ENCODE measurements at places on chromosomes 1 and 21. TPM values are rescaled to one million over a fixed set of nuclear protein-coding genes. Genes with fewer than 3 reads are reported as not detected.
A peak's percentile ranks its signal among the peaks of the same experiment; 100 is the strongest.

DNA sequence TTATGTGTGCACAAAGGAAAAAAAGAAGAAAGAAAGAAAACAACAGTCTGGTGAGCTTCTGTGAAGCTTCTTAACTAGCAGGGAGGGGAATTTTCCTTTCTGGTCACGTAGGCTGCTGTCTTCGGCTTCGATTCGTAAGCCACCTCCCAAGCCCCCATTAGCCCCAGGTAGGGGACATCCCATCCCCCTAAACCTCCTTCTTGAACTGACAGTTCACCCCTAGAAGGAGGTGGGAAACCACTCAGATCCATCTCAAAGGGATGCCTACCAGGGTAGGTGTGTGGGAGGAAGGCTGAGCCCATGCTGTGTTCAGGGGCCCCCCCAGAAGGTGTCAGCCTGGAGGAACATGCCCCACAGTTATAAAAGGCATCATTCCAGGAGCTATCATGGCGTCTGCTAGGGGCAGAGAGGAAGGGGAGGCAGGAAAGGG is 25.8 kb downstream of the CD247 start:
- peak overlapping the region; percentile 91 for H3K27ac ChIP-seq
- no peaks in the 10 kb centered on the region for H3K27me3 ChIP-seq
- H3K4me3 ChIP-seq: no peak overlapping the region
- no peak for DNase-seq

DNA sequence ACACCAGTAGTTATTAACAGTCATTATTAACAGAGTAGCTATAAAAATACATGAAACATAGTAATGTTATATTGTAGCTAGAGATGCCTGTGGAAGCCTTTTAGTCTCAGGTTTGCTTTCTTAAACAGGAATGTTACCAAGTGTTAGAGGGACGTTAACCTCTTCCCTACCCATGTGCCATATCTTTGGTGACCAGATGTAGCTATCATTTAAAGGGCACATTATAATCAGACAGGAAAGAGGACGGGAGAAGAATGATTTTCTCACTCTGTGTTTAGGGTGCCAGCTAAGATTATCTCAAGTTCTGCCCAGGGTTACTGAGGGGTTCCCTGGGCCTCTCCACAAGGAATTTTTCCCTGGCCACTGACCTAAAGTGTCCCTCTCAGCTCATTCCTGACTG is 20.9 kb upstream of the UBL4B start:
- H3K4me1 ChIP-seq: peaks cover 17% of the 10 kb centered on the region
- H3K4me3 ChIP-seq: no peak overlapping the region
- DNase-seq: no peak
- no peak overlapping the region for H3K27ac ChIP-seq

- peak overlapping the region; percentile 97 for H3K4me3 ChIP-seq
- H3K36me3 ChIP-seq: peaks cover 9% of the 10 kb centered on the region
- no peak overlapping the region for H3K27ac ChIP-seq
- peaks cover 66% of the 10 kb centered on the region for H3K4me1 ChIP-seq
- no peak for DNase-seq
Measured at GRCh38 chr1:226405411-226405988, 2.4 kb downstream of the PARP1 start.

DNA sequence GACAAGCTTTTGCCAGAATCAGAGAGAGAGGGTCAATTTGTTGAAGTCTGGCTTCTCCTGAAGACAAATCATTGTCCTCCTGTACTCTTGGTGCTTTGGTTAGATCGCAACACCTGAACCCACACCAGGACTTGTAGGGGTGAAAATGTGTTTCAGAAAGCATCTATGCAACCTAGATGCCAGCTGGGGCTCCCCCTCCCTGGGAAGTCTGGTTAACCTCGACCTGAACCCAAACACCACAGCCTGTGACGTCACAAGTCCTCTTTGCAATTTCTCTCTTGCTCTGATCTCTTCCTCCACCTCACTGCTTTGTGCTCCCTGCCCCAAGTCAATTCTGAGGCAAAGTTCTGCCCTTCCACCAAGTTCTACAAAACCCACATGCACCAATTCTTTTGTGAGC is 42.8 kb upstream of the USP24 start:
- H3K27me3 ChIP-seq: no peaks in the 10 kb centered on the region
- no peaks in the 10 kb centered on the region for H3K4me1 ChIP-seq
- no peak for DNase-seq

DNA sequence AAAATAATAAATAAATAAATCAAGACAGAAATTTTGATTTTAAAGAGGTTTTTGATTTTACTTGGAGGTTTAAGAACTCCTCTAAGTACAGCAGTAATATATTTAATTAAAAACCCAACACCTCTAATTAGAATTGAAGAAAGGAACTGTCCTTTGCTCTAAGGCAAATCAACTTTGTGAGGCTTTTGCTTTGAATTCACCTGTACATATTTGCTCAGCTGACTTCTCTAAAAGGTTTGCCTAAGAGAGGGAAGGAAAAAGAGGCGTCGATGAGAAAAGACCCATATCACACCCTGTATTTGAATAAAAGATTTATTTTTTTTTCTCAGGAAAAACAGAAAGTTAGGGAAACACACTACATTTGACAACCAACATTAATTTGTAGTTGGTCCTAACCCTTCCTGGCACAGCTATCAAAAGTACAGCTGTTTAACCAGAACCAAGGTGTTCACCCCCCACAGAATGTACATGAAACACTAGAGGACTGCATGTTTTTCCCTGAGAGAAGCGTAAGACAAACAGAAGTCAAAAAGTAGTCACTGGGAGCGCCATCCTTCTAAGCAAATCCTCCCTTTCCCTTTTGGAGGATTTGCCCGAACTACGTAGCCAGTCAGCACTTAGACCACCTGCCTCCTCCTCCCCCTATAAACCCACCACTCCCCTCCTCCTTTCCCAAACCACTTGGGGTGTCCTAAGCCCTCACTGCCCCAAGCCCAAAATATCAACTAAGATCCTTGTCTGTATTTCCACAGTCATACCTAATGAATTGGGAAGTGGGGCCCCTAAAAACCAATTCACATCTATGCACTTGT is 4.9 kb downstream of the MCL1 start:
- peak overlapping the region; percentile 98 for H3K4me3 ChIP-seq
- H3K36me3 ChIP-seq: peaks cover 52% of the 10 kb centered on the region
- peaks cover 56% of the 10 kb centered on the region for H3K4me1 ChIP-seq
- no peak overlapping the region for H3K27ac ChIP-seq

GRCh38 chr1:87330885-87331364 is 2.2 kb downstream of the LMO4 start:
- H3K27me3 ChIP-seq: no peaks in the 10 kb centered on the region
- DNase-seq: no peak
- H3K27ac ChIP-seq: peak overlapping the region; percentile 98
- peak overlapping the region; percentile 97 for H3K4me3 ChIP-seq
- H3K36me3 ChIP-seq: peaks cover 9% of the 10 kb centered on the region

DNA sequence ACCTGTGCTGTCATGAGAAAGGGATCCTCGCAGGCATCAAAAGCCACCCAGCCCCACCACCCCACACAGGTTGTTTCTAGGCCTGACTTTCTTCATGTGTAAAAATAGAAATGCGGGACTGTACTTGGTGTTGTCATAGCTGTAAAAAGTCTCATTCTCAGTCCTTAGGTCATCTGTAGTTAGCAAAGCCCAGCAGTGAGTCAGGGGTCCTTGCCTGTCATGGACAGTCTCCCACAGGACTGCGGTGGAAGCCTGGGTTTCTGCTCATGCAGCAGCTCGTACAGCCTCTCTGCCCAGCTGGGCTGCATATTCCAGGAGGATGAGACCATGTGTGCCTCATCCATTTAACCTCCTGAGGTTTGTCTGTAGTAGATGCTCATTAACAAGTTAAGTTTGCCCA is 58.2 kb downstream of the MRPS6 start:
- no peak overlapping the region for H3K4me3 ChIP-seq
- H3K36me3 ChIP-seq: peaks cover 35% of the 10 kb centered on the region
- no peaks in the 10 kb centered on the region for H3K27me3 ChIP-seq
- peak overlapping the region; percentile 27 for H3K27ac ChIP-seq
- no peak for DNase-seq

- H3K4me1 ChIP-seq: peaks cover 48% of the 10 kb centered on the region
- peak overlapping the region; percentile 51 for H3K4me3 ChIP-seq
- DNase-seq: no peak
Measured at GRCh38 chr1:177926201-177926600, 43.7 kb downstream of the SEC16B start.

DNA sequence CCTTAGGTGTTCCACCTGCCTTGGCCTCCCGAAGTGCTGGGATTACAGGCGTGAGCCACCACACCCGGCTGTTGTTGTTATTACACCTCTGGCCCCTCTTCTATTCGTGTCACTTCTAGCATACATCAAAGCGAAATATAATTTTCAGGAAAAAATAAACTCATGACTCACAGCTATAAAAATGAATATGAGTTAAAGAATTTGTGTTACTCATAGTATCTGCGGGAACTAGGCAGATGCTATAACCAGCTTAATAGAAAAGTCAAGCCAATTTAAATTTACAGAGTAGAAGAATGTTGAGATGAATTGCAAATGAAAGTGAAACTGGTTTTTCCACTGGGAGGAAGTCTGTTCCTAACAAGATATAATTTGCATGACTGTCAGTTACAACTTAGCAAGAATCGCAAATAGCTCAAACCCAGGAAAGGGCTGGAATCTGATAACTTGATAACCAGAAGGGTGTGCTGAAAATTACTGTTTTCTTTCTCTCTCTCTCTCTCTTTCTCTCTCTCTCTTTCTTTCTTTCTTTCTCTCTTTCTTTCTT is 11.2 kb downstream of the OR2W3 start:
- no peaks in the 10 kb centered on the region for H3K4me1 ChIP-seq
- no peak overlapping the region for H3K4me3 ChIP-seq
- H3K36me3 ChIP-seq: peaks cover 4% of the 10 kb centered on the region
- H3K27me3 ChIP-seq: no peaks in the 10 kb centered on the region
- no peak overlapping the region for H3K27ac ChIP-seq

DNA sequence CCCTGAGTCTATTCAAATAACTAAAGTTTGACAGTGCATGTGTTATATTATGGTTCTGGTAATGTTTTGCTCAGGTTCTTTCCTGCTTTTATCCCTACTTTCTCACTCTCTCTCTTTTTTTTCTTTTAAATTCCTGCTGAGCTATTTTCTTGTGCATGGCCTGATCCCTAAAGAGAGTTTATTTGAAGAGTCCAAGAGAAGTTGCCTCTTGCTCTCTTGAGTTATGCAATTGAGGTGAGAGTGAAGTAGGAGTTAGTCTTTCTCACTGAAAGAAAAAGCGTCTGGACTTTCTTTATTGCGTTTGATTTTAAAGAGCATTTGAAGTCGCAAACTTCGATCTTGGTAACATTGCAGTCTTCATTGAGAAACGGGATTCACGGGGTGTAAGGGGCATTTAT is 136.2 kb upstream of the RAVER2 start:
- no peak for DNase-seq
- H3K27ac ChIP-seq: no peak overlapping the region
- no peaks in the 10 kb centered on the region for H3K27me3 ChIP-seq
- no peaks in the 10 kb centered on the region for H3K4me1 ChIP-seq
- H3K4me3 ChIP-seq: no peak overlapping the region

DNA sequence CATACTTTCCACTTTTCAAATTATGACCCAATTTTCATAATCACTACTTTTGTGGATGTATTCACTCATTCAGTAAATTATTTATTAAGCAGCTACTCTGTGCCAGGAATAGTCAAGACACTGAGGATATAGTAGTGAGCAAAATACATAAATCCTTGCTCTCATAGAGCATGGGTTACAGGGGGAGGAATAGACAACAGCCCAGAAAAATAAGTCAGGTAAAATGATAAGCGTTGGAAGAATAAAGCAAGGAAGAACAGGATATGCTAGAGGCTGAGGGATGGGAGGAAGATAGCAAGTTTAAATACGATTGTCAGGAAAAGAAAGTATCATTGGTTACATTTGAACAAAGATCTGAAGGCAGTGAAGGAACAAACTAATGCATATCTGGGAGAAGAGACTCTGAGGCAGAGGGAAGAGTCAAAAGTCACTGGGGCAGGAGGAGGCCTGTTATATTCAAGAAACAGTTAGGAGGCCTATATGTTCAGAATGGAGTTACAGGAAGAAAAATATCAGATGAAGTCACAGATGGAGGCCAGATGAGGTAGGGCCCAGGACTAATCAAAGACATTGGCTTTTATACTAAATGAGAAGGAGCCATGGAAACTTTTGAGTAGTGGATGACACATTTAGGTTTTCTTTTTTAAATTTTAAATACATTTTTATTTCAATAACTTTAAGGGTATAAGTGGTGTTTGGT is 42.9 kb downstream of the SEC22B start:
- no peak overlapping the region for H3K27ac ChIP-seq
- H3K27me3 ChIP-seq: peaks cover 3% of the 10 kb centered on the region
- no peaks in the 10 kb centered on the region for H3K36me3 ChIP-seq

GRCh38 chr1:145716641-145717345 is 2.5 kb upstream of the CD160 start:
- peak; percentile 12 for DNase-seq
- peaks cover 22% of the 10 kb centered on the region for H3K4me1 ChIP-seq
- no peaks in the 10 kb centered on the region for H3K36me3 ChIP-seq
- peak overlapping the region; percentile 23 for H3K27ac ChIP-seq

DNA sequence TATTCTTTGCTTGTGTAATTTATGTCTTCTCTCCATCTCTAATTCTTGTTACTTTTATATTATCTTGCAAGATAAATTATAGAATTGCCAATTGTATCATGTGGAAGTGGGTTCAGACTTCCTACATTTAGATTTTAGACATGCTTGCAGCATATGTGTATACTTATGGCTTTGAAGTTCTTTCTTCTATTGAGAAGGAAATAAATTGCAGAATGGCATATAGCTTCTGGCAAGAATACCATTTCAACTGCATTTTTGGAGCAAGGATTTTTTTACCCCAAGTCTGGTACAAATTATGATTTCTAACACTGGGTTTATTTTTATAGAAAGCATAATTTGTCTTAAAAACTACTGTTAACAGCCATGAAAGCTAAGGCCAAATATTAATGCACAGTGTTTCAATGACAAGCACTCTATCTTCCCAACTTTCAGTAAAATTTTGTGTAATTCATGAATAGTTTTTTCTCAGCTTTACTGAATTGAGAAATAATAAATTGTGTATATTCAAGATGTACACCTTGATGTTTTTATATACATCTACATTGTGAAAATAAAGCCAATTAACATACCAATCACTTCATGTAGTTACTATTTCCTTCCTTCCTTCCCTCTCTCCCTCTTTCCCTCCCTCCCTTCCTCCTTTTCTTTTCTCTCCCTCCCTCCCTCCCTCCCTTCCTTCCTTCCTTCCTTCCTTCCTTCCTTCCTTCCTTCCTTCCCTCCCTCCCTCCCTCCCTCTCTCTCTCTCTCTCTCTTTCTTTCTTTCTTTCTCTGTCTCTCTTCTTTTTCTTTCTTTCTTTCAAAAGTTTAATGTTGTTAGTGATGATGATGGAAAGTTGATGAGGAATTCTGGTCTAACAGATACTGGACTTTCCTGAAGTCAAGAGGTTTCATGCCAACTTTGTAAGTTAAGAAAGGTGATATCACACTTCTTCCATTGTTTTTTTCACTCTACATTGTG is 47.1 kb upstream of the HMCN1 start:
- no peaks in the 10 kb centered on the region for H3K36me3 ChIP-seq
- DNase-seq: no peak
- no peaks in the 10 kb centered on the region for H3K27me3 ChIP-seq
- H3K4me3 ChIP-seq: no peak overlapping the region

DCDC2B gene
- not detected for total RNA-seq

CCDC18 gene
- total RNA-seq: 21.0 TPM

SPRR2E gene
- not detected for total RNA-seq

GNAT2 gene
- total RNA-seq: not detected

PPFIA4 gene
- total RNA-seq: 5.0 TPM
